Tibial nerve (tissue), 4 donors: ENCODE measurements at places on chromosomes 3 and 15. TPM values are rescaled to one million over a fixed set of nuclear protein-coding genes. Genes with fewer than 3 reads are reported as not detected.

Gene GABRB3
- total RNA-seq, result not detected

Gene TRIM42
- not detected for total RNA-seq

Gene DUOX1
- total RNA-seq, result 4.2 TPM

Gene PLCD1
- total RNA-seq, result 47.6 TPM

Gene THAP10
- 9.8 TPM for total RNA-seq

Gene XXYLT1
- 17.7 TPM for total RNA-seq

Gene UQCRC1
- 193 TPM for total RNA-seq

Gene ISLR2
- total RNA-seq, result 1.5 TPM
